Stimulated activated CD8-positive, alpha-beta memory T cell treated with anti-CD3 and anti-CD28 coated beads, Interleukin-4, amount 100 ng/mL, for 1 hour (primary cell): ENCODE measurements at places on chromosomes 4 and X.

DNA sequence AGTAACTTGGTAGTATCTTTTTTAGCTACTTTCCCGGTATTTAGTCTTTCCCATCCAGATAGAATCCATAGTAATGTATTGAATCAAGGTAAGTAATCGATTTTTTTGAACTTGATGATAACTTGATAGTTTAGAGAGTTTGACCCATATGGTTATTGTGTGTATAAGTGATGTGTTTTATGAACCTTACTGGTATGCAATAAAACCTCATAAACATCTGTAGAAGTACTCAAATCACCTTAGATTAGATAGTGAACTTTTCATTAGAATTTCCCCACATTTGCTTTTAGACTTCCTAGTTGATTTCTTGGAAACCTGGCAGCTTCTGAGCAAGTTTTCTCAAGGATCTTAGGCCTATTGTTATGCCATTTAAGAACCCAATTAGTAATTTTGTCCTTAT is 80.8 kb upstream of the PDE5A start:
- DNase-seq = no peak

- no peak for DNase-seq
These were observed 309.4 kb upstream of the ADGRL3 start for GRCh38 chr4:60890743-60891142.

- DNase-seq = no peak
These were observed 17.9 kb upstream of the HAND2 start for GRCh38 chr4:173547889-173548288.

DNA sequence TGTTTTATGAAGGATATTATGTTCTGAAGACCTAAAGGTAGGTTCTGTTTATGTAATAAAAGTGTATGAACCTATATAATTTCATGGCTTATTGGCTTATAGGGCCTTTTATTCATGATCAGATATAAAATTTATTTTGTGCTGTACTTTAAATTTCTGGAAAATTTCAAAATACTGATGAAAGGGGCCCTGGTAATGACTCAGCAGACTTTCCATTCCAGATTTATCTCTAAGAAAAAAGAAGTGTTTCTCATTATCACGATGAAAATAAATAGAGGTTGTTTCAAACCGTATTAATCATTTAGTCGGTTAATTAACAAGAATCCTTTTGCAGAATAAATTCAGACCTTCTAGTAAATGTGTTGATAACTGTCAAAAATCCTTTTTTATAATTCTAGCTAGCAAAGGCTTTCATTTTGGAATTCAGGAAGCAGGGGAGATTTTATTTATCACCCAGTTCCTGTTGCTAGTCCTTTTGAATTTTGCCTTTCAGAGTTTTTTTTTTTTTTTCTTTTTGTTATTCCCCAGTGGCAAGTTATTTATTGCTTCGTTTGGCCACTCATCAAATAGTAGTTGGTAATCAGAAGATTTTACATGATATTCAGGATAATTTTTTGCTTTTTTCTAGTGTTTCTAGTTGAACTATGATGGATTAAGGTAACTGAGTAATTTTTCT is 5.4 kb upstream of the TAPT1 start:
- no peak for DNase-seq

DNA sequence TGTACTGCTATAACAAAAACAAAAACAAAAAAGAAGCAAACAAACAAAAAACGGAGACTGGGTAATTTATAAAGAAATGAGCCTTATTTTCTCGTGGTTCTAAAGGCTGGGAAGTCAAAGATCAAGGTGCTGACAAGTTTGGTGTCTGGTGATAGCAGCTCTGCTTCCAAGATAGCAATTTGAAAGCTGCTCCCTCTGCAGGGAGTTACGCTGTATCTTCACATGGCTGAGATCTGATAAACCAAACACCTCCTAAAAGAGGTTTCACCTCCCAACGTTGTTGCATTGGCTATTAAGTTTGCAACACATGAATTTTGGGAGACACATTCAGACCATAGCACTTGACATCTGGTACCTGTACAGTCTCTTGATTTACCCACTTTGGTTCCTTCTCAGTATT is 854.2 kb downstream of the CENPC start:
- no peak for DNase-seq

GRCh38 chr4:54574500-54574899 is 83.3 kb upstream of the KIT start:
- no peak for DNase-seq

- DNase-seq = no peak
These were observed 425.2 kb downstream of the IDS start for GRCh38 chrX:149079805-149080406.
